ENCODE measurements at places on chromosomes 12 and 14.

- no peak for DNase-seq
Observed at GRCh38 chr12:53770281-53770680, 18.5 kb upstream of the CISTR start.

GRCh38 chr12:109575683-109576082 is 2.1 kb downstream of the MVK start:
- DNase-seq: no peak

- DNase-seq: no peak
Observed at GRCh38 chr12:26919216-26919555, 18.6 kb downstream of the INTS13 start.

DNA sequence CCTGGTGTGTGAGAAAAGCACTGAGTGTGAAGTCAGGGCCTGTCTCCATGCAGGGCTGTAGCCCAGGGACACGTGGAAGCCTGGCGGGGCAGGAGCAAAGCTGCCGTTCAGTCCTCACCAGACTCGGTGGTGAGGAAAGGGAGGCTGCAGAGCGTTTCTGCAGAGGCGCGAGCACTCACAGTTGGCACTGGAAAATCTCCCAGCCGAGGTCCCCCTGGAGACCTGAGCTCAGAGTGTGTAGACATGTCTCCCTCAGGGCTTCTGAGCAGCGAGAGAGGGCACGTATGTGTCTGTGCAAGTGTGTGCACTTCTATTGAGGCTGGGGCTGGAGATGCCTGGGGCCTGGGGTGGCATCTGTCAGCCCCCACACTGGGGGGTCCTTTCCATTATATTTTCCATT is 11.0 kb upstream of the HHIPL1 start:
- DNase-seq: no peak

DNA sequence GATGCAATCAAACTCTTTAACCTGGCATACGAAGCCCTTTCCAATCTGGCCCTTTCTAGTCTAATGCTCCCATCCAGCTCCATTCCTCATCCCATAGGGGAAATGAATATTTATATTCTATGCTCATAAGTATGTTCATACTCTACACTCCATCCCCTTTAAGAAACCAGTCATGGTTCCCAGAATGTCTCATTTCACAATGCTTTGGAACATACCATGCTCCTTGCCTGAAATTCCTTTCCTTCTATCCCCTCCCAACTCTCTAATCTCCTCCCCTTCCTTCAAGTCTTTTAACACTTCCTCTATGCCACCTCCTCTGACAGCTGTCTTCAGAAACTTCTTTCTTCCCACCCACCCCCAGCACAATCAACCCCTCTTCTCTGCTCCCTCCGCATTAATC is 207.0 kb upstream of the CAND1 start:
- DNase-seq: no peak

DNA sequence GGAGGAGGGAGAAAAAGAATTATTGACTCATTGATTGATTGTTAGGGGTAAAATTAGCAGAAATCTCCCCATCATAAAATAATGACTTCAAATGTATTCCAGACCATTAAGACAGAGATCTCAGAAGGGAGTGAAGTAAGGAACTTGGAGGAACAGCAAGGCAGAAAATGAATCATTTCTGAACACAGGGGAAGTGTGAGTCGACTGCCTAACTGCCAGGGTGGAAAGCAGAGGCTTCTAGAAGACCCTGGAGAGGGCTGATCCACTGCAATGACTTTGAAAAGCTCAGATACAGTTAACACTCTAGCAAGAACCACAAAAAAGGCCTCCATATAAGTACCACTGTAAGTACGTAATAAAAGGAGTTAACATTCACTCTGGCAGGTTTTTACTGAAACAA is 9.7 kb downstream of the GLTP start:
- DNase-seq: peak; percentile 32

GRCh38 chr14:24761141-24761540 is 127.2 kb upstream of the GZMB start:
- DNase-seq: no peak

GRCh38 chr14:55731881-55732498 is 152.0 kb downstream of the KTN1 start:
- DNase-seq: peak; percentile 44

DNA sequence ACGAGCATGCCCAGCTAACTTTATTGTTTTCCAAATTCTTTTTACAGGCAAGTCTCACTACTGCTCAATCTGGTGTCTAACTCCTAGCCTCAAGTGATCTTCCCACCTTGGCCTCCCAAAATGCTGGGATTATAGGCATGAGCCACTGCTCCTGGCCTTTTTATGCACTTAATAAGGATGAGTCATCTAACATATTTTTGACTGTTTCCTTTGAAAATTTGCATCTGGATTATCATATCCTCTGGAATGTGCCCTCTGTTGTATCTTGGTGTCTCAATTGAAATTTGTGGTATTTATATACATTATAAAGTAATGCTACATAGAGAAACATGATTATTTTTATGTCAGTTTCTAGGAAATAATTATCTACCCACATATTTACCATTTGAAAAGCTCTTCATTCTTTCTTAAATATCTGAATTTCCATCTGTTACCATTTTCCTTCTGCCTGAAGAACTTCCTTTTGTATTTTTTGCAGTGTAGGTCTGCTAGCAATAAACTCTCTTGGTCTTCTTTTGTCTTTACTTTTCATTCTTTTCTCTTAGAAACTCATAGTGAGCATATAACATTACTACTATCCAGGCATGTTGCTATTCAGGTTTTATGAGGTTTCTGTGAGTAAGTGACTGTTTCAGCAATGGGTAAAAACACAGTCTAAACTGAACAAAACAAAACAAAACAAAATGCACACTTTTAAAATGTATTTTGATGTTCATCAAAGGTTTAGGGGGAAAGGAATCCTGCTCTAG is 52.8 kb upstream of the CNOT2 start:
- DNase-seq: no peak

DNA sequence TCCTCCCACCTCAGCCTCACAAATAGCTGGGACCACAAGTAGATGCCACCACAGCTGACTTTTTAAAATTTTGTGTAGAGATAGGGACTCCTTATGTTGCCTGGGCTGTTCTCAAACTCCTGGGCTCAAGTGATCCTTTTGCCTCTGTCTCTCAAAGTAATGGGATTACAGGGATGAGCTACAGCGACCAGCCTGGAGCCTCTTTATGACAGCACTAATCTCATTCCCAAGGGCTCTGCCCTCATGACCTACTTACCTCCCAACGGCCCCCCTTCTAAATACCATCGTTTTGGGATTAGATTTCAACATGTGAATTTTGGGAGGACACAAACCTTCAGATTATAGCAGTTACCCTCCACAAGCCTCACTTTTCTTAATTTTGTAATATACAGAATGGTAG is 150.6 kb upstream of the FUT8 start:
- no peak for DNase-seq

DNA sequence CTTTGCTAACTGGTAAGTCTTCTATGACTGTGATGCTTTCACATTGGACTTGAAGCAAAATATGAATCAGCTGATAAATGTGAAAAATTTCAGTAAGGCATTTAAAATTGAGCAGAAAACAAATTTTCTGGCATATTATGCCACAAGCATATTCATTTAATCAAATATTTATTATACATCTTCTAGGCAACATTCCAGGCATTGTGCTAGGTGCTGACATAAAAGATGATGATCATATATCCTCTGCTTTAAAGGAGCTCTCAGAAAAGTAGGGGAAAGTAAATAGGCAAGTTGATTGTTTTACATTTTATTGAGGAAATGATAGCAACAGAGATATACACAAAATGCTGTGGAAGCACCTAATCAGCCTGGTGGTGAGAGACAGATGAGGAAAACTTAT is 248.9 kb downstream of the SLC16A7 start:
- no peak for DNase-seq

DNA sequence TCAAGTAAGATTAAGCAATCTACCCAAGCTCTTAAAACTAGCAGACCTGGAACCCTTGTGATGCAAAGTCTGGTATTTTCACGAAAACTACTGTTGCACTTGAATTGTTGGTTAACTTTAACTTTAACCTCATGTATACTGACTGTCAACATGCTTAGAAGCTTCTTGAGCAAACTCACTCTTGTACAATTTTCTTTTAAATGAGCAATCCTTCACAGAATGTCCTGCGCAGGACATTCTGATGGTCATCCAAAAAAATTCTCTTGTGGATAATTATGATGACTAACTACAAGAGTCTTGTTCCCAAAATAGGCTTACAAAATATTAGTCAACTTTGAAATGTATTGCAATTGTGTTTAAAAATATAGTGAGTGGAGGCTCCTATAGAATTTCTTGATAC is 54.0 kb upstream of the PDE3A start:
- DNase-seq: no peak

GRCh38 chr12:76256904-76257303 is 91.3 kb downstream of the BBS10 start:
- no peak for DNase-seq

- DNase-seq: no peak
Observed at GRCh38 chr14:36504771-36505175, 15.3 kb downstream of the NKX2-1 start.

- peak; percentile 56 for DNase-seq
Observed at GRCh38 chr12:121748571-121749265, 36.2 kb downstream of the TMEM120B start.

DNA sequence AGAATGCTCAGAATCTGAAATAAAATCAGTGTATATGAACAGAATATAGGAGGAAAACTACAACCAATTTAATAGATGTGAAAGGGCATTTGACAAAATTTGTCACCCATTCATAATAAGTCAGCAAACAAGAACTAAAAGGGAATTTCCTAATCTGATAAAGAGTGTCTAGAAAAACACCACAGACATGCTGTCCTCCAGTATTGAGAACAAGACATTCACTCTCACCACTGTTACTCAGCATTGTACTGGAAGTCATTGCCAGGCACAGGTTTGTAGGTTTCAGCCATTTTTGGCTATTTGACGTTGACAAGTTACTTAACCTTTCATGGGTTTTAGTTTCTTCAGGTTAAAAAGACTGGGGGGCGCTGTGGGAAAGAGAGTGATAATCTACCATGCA is 13.2 kb downstream of the EIF2S1 start:
- DNase-seq: no peak

DNA sequence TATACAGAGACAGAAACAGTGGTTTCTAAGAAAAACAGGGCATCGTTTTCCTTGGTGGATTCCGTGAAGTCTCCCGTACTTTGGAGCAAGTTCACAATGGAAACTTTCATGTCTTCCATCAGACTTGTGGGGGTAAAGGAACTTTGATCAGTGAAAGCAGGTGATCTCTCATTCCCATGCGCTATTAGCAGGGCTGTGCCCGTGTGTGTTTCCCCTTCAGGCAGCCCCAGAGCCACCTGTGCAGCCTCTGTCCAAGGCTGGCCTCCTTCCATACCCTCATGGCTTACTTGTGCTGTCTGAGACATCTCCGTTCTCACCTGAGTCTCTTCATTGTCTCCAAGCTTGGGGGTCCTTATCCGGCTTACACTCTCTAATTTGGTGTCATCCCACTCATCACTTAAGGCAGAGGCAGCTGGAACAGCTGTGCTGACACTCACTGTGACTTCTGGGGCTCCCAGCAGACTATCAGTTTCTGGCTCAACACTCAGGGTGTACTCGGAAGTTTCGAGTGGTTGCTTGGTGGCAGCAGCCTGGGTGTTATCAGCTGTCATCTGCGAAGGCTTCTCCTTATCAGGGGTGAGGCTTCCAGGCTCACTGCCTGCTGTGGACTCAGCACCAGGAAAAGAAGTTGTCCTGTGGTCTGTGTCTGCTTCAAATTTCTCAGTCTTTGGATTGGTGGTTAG is 13.8 kb downstream of the ARMH4 start:
- no peak for DNase-seq

GRCh38 chr12:104314242-104314614 is 10.7 kb downstream of the EID3 start:
- DNase-seq: peak; percentile 75

- no peak for DNase-seq
Observed at GRCh38 chr12:45713078-45713477, 16.4 kb upstream of the ARID2 start.

GRCh38 chr12:75853626-75854025 is 177.9 kb downstream of the PHLDA1 start:
- no peak for DNase-seq

DNA sequence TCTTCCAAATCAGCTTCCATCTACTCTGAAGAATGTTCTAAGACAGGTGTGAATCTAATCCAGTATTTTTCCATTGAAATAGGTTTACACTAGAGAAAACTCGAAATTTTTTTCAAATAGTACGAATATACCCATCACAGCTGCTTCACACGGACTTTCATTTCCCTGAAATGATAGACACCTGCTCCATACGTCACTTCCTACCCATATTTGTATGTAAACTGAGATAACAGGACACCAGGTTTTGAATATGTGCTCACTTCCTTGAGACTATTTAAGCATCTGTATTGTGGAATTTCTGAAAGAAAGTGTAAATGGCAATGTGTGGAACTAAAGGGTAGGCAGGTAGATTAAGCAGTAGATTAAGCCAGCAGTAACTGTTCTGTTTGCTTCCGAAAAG is 13.4 kb upstream of the ITPR2 start:
- no peak for DNase-seq

- DNase-seq: no peak
Observed at GRCh38 chr14:93173943-93174395, 10.7 kb downstream of the MOAP1 start.

- peak; percentile 15 for DNase-seq
Observed at GRCh38 chr14:102644523-102644922, 52.1 kb downstream of the RCOR1 start.

DNA sequence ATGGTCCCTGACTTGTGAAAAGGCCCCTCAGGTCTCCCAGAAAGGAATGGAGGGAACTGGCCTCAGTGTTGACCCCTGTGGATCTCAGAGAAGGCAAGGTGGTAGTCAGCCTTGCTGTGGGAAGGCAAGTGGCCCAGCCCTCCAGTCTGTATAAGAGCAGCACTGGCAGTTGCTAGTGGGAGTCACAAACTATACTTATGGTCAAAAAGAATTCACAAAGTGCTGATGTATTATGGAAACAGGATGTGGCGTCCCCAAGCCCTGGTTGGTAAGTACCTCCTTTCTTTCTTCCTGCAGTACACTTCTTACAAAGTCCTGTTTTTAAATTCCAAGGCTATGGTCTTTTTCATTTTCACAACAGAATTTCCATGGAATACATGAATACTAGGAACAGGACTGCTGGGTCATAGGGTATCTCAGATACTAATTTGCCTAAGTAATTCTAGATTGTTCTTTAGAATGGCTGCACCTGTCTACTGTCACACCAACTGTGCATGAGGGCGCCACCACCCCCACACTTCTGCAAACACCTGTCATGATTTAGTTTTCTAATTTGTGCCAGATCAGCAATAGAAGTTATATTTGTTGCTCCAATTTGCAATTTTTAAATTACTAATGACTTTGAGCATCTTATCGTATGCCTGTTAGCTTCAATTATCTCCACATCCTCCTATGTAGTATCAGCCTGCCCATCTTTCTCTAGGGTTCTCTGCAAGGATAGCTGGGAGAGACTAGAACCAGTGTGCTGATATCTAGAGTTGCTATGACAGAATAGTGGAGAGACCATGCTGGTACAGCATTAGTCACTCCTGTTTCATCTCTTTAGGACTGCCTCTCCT is 40.7 kb upstream of the TMEM263 start:
- no peak for DNase-seq

DNA sequence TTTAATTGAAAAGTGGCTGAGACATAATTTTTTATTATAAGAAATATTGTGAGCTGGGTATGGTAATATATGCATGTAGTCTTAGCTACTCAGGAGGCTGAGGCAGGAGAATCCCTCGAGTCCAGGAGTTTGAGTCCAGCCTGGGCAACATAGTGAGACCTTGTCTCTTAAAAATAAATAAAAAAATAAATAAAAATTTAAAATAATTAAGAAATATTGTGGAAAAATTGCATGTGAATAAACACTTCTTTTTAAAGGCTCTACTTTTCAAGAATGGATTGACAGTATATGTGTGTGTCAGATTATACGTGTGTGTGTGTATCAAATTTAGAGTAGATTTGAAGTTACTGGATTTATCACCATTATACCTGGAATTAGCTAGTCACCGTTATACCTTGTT is 43.2 kb downstream of the ERC1 start:
- DNase-seq: no peak
